ENCODE measurements at places on chromosomes 1 and 21.

DNA sequence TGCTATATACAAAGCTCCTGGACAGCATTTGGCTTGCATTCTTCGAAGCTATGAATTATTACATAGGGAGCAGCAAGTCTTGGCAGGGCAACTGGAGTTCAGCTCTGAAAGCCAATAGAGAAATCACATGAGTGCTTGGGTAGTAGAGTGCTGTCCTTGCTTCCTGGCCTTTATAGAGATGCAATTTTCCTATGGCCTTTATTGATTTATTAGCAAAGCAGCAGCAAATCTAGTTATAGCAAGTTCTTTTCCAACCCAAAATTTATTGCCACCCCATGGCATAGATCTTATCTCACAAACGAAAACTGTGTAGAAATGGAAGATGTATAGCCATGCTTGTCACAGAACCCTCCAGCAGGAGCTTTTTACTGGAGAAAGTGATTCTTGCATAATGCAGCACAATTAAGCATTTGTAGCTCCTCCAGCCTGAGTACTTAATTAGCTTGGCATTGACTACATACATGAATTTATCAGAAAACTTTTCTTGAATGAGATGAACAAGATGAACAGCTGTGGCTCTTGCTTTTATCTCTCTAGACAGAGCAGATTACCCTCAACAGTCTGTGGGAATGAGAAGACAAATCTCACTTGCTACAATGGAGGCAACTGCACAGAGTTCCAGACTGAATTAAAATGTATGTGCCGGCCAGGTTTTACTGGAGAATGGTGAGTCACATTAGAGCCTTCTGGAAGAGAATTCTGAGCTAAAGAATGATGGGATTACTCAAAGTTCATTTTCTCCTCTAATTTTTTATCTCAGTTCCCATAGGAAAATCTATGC lies 170.1 kb downstream of the CRB1 start:
- DNase-seq, result no peak

- DNase-seq, result no peak
These were observed 115.6 kb downstream of the BRINP2 start for GRCh38 chr1:177286396-177286795.

GRCh38 chr1:58573138-58573537 lies 3.9 kb downstream of the TACSTD2 start:
- DNase-seq, result no peak

DNA sequence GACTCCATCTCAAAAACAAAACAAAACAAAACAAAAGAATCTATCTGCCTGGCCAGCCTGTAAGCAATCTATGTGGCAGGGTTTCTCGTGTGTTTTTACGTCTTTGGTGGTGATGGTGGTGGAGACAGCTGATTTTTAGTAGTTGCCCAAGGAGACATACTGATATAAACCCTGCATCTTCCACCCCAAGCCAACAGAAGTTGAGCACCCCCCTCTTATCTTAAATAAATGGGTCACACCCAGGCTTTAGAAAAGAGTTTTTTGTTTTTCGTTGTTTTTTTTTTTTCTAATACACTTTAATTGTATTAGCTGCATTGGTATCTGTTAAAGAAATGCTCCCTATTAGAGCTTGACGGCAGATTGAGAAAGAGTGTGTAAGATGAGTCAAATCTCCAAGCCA lies 134.7 kb downstream of the GLUL start:
- DNase-seq, result no peak

DNA sequence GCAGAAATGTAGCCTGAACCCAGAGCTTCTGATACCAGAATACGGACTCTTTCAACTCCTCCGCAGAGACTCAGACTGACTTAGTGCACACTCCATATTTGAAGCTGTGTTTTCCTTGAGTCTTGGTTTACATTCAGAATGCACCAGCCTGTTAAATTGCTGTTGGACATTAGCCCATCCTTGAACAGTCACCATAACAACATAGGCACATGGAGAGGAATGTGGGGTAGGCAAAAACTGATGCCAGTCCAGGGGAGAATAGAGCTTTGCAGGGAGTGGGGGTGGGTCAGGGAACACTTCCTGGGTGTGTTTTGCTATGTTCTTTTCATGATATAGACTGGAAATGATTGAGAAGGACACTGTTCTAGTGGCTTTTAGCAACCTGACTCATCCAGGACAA lies 76.3 kb upstream of the CACNA1E start:
- no peak for DNase-seq

GRCh38 chr1:112298558-112298957 lies 97.5 kb upstream of the CTTNBP2NL start:
- DNase-seq, result peak; percentile 68

DNA sequence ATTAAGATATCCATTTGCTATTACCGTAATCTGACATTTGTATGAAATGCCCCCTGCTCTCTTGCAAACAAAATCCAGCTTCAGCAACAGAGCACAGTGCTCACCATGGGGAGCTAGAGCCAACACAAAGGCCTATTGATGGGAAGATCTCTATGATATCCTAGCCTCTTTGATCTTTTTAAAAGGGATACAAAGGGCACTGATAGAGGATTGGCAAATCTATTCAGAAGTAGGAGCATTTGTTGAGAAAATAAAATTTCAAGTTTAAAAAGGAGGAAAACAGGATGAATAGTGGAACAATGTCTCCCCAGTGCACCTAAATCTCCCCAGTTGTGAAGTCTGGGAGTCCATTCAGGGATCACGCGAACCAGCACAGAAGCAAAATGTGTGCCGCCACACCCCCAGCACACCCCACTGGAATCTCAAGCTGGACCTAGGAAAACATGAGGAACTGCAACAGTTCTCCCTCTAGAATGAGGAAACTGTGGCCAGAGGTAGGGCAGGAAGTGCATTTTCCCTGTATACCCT lies 32.2 kb downstream of the MRAP start:
- DNase-seq, result no peak

- DNase-seq, result no peak
These were observed 51.8 kb downstream of the LACTBL1 start for GRCh38 chr1:22920734-22921451.

DNA sequence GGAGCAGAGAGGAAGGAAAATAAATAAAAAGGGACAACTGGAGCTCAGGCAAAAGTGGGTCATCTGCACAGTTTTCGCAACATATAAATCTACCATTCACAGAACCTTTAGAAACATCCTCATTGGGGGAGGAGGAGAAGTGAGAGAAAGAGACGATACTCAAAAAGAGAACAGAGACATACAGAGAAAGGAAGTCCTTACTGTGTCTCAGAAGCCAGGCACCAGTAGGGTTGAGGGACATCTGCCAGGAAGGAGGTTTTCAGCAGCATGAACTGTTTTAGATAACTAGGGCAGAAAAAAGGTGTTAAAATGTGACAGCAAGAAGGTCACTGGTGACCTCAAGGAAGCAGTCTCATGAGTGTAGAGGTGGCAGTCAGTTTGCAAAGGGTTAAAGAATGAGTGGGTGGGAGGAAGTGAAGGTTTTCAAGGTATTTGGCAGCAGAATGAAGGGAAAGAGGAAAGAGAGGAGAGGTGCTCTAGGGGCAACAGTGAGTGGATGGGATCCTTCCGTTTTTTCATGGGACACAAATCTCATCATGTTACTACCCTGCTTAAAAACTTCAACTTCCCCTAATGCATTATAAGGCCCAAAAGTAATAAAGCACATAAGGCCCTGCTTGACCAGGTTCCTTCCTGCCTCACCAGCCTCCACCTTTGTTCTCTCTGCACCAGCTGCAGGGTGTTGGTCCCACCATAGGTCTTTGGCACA lies 9.5 kb downstream of the JAK1 start:
- peak; percentile 53 for DNase-seq

DNA sequence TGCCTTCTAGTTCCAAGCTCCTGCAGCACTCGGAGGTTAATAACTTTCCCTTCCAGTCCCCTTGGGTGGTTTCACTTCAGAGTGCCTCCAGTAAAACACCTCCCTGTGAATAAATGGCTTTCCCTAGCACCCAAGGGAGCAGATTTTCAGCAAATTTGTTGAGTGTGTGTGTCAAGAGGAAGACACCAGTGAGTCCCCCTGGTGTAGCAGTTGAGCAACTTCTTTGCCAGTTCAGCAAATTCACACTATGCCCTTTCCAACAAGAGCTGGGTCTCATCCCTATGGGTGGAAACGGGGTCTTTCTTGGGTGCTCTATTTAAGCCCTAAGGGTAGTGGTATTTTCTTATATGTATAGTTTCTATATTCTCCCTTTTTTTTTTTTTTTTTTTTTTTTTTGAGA lies 806 bp upstream of the AADACL4 start:
- peak; percentile 18 for DNase-seq

DNA sequence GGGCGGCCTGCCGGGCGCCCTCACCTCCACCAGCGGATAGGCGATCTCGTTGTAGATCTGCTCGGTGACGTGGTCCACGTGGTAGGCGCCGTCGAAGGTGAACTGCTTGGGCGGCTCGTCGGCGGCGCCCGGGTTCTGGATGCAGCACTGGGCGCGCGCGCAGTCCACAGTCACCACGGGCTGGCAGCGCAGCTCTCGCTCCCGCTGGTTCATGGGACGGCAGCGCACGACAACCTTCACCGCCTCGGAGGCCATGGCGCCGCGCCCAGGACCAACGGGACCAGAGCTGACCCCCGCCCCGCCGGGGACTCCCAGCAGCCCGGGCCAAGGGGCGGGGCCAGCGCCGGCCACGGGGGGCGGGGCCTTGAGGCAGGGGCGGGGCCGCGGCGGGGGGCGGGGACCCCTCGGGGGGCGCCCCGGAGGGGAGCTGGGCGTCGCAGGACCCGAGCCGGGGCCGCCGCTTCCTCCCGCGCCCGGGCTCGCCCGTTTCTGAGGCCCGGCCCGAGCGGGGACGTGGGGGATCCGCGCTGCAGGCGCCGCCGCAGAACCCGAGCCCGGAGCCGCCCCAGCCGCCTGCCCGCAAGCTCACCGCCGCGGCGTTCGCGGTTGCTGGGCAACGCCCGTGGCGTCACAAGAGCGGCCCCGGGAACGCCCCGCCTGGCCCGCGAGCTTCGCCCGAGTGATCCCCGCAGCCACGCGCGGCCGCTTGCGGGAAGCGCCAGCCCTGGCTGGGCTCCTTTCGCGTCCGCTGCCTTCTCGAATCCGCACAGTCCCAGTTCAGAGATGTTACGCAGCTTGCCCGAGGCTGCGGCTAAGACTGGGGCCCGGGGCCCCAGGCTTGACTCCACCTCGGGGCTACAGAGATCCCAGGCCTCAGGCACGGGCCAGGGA lies at the start of gene KIF17:
TSS of gene KIF17 (minus strand) at position 556 of the 891 bp plus-strand sequence. CDS start at position 255, 301 bp downstream.
- DNase-seq, result no peak

- no peak for DNase-seq
These were observed 1.8 kb downstream of the ACTA1 start for GRCh38 chr1:229432116-229432461.

- peak; percentile 15 for DNase-seq
These were observed 265.9 kb upstream of the C1orf105 start for GRCh38 chr1:172154551-172154950.

DNA sequence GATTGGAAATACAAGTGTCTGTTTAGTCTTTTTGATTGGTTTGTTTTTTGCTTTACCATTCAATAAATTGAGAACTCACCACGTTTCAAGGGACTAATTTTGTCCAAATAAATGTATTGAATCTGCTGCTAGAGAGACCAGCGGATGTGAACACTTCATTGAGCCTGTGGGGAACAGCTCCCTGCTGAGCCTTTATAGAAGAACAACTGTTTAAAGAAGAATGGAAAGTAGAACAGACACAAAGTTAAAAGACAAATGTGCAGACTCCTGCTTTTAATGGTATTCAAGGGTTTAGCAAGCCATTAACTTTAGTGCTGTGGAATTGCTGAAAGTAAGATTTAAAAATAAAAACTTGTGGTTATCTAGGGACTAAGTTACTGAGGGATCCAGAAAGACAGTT lies 817.7 kb upstream of the B3GALT2 start:
- DNase-seq, result no peak

GRCh38 chr1:112030157-112030556 lies 40.7 kb upstream of the KCND3 start:
- no peak for DNase-seq

- no peak for DNase-seq
These were observed 18.6 kb downstream of the NAV1 start for GRCh38 chr1:201557572-201557958.

DNA sequence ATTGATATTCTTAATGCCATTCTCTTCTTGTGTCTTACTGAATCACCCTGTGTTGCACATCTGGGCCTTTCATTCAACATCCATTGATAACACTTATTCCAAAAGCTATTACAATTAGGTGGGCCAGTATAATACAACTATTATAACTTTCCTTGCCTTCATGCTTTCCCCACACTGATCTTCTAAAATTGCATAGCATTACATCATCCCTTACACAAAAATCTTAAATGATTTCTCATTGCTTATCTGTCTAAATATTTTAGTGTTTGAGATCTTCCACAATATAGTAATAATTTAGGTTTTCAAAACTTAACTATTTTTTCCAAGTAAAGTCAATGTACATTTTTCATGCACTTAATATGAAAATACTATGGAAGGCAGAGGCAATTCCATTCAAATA lies 1634.1 kb downstream of the PLA2G4A start:
- DNase-seq, result no peak

- no peak for DNase-seq
These were observed 36.3 kb upstream of the RWDD3 start for GRCh38 chr1:95197616-95198252.

- no peak for DNase-seq
These were observed 100.0 kb upstream of the SLC25A33 start for GRCh38 chr1:9439074-9439761.

GRCh38 chr1:241518476-241519307 lies 863 bp downstream of the FH start:
- DNase-seq, result peak; percentile 26

DNA sequence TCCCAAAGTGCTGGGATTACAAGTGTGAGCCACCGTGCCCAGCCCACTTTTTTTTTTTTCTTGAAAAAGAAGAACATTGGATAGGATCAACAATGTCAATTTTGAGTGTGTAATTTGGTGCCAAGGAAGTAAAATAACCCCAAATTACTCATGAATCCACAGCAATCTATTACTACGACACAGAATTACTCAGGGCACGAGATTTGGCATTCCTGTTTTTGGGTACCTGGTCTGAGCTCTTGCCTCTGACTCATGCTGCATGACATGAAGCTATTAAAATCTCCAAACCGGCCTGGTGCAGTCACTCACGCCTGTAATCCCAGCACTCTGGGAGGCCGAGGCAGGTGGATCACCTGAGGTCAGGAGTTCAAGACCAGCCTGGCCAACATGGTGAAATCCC lies 10.4 kb downstream of the RNF19B start:
- DNase-seq, result no peak

DNA sequence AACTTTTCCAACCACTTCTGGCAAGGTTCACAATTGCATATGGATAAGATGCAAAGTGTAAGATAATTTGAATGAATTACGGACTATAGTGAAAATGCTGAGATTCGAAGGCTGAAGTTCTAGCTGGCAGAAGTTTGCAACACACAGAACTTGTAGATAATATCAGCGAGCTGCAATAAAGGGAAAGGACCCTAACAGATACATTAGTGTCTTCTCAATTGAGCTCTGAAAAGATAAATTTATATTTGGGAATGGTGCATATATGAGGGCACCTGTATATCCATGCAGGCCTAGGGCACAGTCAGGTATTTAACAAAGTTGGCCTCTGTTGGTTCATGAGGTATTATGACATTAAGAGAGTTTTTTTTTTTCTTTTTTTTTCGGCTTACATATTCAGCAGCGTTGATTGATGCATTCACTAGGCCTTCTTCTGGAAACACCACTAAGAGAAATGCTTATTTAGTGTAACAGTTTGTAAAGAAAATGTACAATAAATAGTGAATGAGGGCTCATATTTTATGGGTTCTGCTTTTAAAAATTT lies 2.2 kb downstream of the NFIA start:
- no peak for DNase-seq
